GM23338 (cell line): ENCODE measurements at places on chromosomes 11 and 22. TPM values are rescaled to one million over a fixed set of nuclear protein-coding genes. Genes with fewer than 3 reads are reported as not detected.

DNA sequence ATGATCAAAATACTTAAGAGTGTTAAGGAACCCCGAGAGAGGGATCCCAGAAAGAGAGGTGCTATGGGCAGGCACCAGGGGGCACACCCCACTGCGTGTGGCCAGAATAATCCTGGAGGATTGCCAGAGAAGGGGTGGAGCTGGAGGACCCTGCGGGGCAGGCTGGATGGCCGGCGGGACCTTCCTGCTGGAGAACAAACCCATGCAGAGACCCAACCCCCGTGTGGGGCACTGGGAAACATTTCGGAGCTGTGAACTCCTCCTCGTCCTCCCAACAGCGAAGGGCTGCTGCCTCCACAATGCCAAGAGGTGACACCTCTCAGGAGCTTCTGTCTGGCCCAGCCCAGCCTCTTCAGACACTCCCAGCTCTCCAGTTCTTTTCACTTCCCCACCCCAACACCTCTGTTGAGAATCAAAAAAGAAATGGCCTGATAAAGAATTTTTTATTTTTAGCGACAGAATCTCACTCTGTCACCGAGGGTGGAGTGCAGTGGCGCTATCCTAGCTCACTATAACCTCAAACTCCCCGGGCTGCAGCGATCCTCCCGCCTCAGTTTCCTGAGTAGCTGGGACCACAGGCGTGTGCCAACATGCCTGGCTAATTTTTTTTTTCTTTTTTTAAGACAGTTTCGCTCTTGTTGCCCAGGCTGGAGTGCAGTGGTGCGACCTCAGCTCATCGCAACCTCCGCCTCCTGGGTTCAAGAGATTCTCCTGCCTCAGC, 25.6 kb downstream of the RHOD start:
- DNase-seq: peak; percentile 61

GRCh38 chr11:8222820-8223512, 40.7 kb downstream of the LMO1 start:
- no peak for DNase-seq

GRCh38 chr11:47506373-47506772, 46.6 kb downstream of the CELF1 start:
- DNase-seq: no peak

The ABCG4 gene
- 1.0 and 1.2 TPM in 2 replicates for total RNA-seq

DNA sequence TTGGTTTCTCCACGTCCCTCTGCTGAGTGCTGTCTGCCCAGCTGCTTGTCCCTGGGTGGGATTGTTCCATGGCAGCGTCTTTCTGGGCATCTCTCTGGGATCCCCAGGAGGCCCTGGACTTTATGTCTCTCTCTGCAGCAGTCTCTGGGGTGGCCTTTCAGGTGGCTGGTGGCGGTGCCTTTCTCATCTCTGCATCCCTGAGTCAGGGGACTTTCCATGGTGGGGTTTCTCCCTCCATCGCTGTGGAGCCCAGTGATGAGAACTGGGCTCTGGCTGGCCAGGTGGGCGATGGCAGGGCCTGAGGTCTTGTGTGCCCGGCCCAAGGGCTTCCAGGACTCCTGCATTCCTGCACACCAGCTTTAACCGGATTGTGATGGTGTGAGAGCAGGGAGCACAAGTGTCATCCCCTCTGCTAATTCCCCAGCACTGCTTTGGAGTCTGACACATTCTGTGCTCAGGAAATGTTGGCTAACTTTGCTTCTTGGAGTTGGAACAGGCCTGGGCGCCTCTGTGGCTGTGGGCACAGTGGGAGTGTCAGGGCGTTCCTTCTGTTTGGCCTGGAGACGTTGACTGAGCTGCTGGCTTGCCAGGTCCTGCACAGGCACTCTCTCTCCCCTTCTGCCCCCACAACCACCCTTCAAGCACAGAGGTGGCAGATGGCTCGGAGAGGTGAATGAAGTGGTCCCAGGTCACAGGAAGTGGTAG, 27.9 kb downstream of the FAM83F start:
- DNase-seq: no peak

DNA sequence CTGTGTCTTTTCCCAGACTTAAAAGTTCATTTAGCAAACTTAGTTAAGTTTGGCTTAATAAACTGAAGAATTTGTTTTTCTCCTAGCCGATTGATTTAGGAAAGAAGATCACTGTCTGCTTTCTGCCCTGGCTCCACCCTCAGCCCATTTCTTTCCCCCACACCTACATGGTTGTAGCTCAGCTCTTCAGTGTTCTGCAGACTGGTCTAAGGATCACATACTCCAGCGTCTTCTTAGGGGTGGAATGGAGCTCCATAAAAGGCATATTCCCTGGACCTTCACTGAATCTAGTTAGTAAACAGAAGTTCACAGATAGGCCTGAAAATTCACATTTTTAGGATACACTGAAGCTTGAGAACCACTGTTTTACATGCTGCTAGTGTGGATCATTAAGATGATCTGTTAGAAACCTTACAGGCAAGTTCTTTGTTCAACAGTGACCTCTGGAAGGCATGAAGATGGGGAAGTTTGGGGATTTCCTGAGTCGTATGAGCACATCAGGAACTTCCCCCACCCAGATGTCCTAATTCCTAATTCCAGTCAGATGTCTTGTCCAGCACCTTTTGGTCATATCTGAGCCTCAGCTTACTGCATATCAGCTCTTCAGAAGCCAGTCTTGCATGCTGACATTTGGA, 16.8 kb downstream of the PIWIL4 start:
- DNase-seq: no peak

The TTC36 gene
- total RNA-seq: 1.0 and 3.5 TPM in 2 replicates

DNA sequence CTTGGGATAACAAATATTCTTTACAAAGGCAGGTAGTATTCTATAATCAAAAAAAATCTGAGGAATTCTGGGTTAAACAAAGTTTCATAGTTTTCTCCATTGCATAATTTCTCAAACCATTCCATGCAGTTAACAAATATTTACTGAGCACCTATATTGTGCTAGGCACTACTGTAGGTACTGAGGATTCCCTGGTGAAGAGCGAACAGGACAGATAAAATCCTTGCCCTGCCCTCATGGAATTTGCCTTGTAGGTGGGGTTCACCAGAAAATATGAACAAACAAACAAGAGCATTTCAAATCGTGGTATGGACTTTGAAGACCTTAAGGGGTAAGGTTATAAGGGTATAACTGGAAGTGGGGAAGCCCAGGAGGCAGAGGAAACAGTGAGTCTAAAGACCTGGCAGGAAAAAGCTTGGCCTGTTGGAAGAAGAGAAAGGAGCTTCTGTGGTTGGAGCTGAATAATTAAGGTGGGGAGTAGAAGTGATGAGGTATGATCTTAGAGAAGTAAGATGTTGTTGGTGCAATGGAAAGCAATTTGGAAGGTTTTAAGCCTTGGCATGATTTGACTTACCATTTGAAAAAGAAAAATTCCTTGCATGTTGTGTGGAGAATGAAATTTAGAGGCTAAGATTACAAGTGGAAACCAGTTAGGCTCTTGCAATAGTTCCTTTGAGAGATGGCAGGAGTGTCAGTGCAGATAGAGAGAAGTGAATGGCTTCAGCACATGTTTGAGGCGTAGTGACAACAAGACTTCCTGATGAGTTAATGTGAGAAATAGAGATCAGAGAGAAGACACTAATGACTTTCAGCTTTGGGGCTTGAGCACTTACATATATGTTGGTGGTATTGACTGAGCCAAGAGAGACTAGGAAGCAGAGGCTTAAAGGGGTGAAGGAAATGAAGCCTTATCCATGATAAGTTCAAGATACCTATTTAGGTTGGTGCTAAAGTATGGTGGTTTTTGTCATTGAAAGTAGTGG, 55.7 kb upstream of the PICALM start:
- no peak for DNase-seq

GRCh38 chr11:71454470-71455113, 1.6 kb downstream of the NADSYN1 start:
- DNase-seq: no peak

DNA sequence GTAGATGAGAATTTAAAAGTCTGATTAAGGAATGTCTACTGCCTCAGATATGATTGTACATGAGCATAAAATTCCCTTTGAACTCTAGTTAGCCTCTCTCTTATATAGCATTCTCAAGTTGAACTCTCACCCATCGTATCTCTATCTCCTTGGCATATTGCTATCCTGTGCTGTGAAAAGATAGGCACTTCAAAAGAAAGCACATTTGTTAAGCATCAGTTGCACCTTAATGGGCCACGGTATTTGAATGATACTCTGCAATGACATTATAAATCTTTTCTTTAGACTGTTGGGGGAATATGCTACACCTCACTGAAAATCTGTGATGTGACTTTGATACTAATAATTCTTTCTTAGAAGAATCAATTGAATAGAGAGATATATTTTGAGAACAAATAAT, 570.7 kb downstream of the JRKL start:
- no peak for DNase-seq

DNA sequence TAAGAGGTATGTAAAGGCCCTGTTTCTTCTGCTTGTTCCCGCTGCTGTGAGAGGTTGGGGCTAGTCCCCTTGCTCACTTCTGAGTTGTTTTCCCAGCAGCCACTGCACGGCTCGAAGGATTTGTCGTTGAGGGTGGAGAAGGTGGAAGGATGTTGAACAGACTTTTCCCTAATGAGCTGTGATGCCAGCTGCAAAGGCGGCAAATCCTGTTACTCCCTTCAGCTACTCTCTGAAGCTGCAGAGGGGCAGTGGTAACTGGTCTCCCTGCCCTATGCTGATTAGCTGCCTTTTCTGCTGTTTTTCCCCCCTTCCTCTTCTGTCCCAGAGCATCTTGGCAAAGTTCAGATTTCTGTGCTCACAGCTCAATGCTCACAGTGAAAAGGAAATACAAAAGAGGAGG, 90.4 kb upstream of the SLC25A18 start:
- DNase-seq: no peak

The CNTF gene
- 1.8 and 1.9 TPM in 2 replicates for total RNA-seq

- no peak for DNase-seq
These were observed 74.1 kb upstream of the CHRM4 start for GRCh38 chr11:46465683-46466082.

DNA sequence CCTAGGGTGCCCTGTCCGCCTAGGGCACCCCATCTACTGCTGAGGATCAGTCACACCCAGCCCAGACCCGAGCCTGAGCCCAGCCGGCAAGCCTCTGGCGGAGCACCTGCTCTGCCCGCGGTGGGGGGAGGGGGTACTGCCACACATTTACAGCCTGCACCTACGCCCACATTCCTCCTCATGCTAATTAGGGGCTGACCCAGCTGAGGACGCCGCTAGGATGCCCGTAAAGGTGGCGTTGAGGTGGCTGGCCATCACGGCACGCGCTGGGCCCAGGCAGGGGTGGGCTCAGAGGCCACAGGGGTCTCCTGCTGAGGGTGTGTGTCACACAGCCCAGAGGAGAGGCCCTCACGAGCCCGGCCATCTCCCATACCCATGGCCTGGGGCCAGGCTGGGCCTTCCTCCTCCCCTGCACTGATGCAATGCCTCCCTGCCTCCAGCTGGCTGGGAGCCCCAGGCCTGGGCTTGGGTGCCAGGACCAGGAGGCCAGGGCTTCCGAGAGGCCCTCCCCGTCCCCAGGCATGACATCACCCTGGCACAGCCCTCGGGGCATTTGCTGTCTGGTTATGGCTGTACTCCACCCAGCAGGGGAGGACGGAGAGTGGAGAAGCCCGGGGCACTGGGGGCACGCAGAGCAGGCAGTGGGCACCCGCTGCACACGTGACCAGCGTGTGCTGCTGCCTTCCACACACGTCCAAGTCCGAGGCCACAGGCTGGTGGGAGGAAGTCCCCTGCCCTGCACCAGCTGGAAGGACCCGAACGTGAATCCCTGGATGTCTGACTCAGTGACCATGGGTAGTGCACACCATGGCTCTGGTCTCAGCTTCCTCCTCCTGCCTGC, 12.7 kb downstream of the DUSP8 start:
- DNase-seq: peak; percentile 84

GRCh38 chr22:44120314-44120704, 60.4 kb upstream of the PARVG start:
- DNase-seq: no peak

The HEPN1 gene
- total RNA-seq: not detected in 2 replicates

DNA sequence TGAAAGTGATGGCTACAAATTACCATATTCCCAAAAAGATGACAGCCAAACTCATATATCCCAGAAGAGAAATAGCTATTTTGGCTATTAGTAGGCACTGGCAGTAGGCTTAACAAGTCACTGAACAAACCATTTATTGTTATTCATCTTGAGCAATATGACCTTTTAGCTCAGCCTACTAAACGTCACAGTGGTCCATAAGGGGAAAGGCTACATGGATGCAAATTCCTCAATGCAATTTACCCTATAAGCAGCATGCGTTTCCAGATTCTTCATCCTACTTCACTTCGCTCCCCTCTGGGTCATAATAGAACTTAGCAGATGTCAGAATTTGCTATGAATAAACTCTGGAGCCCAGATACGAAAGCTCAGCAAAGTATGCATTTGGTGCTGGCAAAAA, 114.0 kb downstream of the SIK3 start:
- no peak for DNase-seq

The APOBEC3B gene
- 5.9 and 7.0 TPM in 2 replicates for total RNA-seq

DNA sequence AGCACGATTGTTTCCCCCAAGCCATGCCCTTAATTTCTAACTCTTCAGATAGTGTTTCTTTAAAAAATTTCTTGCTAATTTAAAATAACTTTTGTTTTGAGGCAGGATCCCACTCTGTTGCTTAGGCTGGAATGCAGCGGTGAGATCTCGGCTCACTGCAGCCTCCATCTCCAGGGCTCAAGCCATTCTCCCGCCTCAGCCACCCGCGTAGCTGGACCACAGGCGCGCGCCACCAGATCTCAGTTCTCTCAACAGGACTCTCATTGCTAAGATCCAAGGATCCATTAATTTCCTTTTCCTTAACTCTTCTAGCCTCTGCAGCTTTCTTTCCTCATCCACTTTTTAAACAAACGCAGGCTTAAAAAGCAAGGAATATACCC, 327 bp upstream of the MED17 start:
- DNase-seq: no peak

The DLG2 gene
- total RNA-seq: 14.4 and 19.8 TPM in 2 replicates

The MRPL40 gene
- total RNA-seq: 15.2 and 15.5 TPM in 2 replicates

DNA sequence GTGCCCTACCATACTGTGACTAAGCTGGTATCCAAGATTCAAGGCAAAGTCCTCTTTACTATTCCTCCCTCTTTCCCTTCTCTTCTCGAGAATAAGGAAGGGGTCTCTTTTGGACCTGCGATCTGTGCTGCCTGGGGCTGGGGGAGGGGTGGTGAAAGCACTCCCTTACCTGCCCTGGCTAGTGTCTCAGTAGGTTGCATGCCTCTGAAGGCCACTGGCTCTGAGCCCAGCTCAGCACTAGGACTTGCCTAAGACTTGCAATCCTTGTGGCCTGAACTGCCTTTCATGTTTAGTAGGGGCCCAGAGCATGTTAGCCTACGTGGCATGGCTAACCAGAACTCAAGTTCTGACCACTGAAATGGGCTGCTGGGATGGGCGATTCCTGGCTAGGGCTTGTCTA, 13.0 kb upstream of the REXO2 start:
- no peak for DNase-seq

DNA sequence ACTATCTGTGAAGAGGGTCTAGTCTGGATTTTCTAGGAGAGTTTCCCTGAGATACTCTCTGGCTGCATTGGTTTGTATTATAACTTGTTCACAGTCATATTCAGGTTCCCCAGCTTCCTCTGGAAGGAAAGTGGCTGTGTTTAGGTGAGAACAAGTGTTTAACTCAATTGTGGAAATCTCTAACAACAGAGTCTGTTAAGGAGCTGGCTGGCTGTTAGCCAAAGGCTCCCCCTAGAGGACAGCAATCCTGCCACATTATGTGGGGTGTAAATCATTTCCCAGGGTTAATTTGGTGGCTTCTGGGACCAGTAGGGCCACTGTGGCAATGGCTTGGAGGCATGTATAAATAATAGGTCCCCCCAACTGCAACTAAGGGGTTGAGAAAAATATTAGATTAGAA, 18.4 kb downstream of the MS4A6E start:
- DNase-seq: peak; percentile 69

- peak; percentile 93 for DNase-seq
These were observed 8.2 kb downstream of the PHF21A start for GRCh38 chr11:46112961-46113607.

The CYTH4 gene
- not detected in 2 replicates for total RNA-seq
